GM23248 (cell line): ENCODE measurements at places on chromosomes 2 and 18. TPM values are rescaled to one million over a fixed set of nuclear protein-coding genes. Genes with fewer than 3 reads are reported as not detected.

GRCh38 chr2:72830273-72830672 is 4.4 kb upstream of the EXOC6B start:
- no peak overlapping the region for H3K4me3 ChIP-seq
- H3K27ac ChIP-seq = no peak overlapping the region
- no peaks in the 10 kb centered on the region for H3K36me3 ChIP-seq
- DNase-seq = no peak

DNA sequence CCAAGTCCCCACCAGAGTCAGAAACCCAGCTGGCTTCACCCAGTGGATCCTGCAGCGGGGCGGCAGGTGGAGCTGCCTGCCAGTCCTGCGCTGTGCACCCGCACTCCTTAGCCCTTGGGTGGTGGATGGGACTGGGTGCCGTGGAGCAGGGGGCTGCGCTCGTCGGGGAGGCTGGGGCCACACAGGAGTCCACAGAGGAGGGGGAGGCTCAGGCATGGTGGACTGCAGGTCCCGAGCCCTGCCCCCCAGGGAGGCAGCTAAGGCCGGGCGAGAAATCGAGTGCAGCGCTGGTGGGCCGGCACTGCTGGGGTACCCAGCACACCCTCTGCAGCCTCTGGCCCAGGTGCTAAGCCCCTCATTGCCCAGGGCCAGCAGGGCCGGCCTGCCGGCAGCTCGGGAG is 144.6 kb upstream of the MGAT5 start:
- H3K4me3 ChIP-seq = no peak overlapping the region
- H3K4me1 ChIP-seq = no peaks in the 10 kb centered on the region
- H3K27ac ChIP-seq = no peak overlapping the region
- no peaks in the 10 kb centered on the region for H3K36me3 ChIP-seq
- H3K27me3 ChIP-seq = peaks cover 8% of the 10 kb centered on the region; the same call in 1 of the 2 replicates

GRCh38 chr2:64250751-64251423 is 106.7 kb upstream of the PELI1 start:
- H3K27ac ChIP-seq = no peak overlapping the region
- H3K27me3 ChIP-seq = peaks cover 13% of the 10 kb centered on the region
- no peaks in the 10 kb centered on the region for H3K4me1 ChIP-seq
- H3K36me3 ChIP-seq = no peaks in the 10 kb centered on the region

NCKAP5 gene
- 0.65 and 1.5 TPM in 2 replicates for total RNA-seq

DNA sequence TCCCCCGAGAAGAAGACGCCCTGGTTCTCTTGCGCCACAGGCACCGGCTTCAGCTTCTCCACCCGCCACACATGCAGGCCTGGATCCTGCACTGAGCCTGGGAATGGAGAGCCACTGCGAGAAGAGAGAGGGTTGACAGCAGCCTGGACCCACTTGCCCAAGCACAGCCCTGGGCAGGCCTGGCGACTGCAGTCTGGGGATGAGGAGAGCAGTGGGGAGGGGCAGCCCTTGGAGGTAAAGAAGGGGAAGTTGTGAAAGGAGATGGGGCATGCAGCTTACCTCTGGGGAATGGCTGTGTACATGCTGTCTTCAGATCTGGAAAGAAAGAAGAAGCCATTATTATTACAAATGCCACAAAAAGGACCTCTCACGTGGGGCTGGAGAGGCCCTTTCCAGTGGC is 8.3 kb downstream of the CAPG start:
- H3K4me1 ChIP-seq = peaks cover 13% of the 10 kb centered on the region
- 0 out of 2 replicates have a peak, but pooled peaks cover 3% of the 10 kb centered on the region for H3K36me3 ChIP-seq
- no peak overlapping the region for H3K27ac ChIP-seq

DLX1 gene
- total RNA-seq = 3.3 and 3.8 TPM in 2 replicates

DNA sequence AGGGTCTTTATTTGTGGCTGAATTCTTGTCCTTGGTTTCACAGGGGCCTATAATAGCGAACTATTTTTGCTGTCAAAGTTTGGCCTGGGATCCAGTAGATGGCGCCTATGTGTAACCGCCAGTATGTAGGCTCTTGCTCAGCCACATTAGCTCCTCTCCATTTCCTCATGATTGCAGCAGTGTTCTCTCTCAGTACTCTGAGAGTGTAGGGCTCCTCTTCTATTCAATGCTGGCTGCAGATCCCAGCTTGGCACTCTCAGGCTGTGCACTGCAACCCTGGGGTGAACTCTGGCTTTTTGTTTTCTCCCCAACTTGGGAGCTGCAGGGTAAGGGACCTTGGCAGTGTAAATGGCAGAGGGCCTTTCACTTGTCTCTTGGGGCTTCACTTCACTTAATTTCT is 344.6 kb upstream of the CHAC2 start:
- no peaks in the 10 kb centered on the region for H3K36me3 ChIP-seq
- no peaks in the 10 kb centered on the region for H3K4me1 ChIP-seq
- peak; percentile 61 for DNase-seq
- H3K27me3 ChIP-seq = peaks cover 15% of the 10 kb centered on the region; the same call in 1 of the 2 replicates
- H3K4me3 ChIP-seq = no peak overlapping the region
- H3K27ac ChIP-seq = no peak overlapping the region

ECEL1 gene
- 0.54 TPM in 1 of 2 replicates, not detected in the other for total RNA-seq

GCG gene
- not detected in 2 replicates for total RNA-seq

DNA sequence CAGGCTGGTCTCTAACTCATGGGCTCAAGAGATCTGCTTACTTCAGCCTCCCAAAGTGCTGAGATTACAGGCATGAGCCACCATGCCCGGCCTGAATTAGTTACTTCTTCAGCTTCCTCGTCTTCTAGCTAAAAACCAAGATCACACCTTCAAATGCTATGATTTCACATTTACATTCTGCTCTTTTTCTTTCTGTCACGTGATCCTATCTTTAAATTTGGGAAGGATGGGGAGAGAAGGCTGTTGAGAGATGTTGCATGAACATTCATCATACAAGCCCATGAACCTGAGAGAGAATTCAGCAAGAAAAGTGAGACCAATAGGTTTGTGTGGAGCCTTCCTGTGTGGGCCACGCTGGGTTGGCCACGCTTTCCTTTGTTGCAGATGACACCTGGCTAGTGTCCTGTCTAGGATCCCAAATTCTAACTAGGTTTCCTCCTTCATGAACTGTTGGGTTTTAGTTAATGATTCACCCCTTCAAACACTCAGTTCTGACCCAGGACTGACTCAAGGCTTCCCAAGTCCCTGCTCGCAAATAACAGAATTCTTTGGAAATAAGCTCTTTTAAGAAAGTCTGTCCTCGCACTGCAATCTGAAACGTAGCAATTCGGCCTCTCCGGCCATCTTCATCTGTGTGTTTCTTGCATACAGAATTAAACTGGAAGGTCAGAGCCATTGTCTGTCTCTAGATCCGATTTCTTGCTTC is 57.3 kb upstream of the CREB1 start:
- H3K4me1 ChIP-seq = peaks cover 38% of the 10 kb centered on the region
- no peaks in the 10 kb centered on the region for H3K27me3 ChIP-seq
- H3K4me3 ChIP-seq = peak overlapping the region; percentile 40
- no peaks in the 10 kb centered on the region for H3K36me3 ChIP-seq
- H3K27ac ChIP-seq = peak overlapping the region; percentile 61
- DNase-seq = peak; percentile 69

DNA sequence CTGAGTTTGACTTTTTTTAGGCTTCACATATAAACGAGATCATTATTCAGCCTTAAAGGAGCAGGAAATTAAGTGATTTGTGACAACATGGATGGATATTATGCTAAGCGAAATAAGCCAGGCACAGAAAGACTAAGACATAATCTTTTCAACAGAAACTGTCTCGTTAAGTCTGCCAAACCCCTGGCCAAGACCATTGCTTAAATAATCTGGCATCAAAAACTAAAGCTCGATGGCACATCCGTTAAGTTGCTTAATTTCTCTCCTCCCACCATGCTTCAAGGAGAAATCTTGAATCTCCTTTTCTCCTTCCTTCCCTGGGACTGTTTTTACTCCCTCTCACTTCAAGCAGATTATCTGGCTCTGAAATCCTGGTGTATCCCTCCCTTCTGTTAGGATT is 140.3 kb downstream of the GALNT14 start:
- no peak overlapping the region for H3K4me3 ChIP-seq
- no peak overlapping the region for H3K27ac ChIP-seq
- H3K4me1 ChIP-seq = no peaks in the 10 kb centered on the region
- H3K36me3 ChIP-seq = no peaks in the 10 kb centered on the region

- peak; percentile 38 for DNase-seq
- H3K36me3 ChIP-seq = no peaks in the 10 kb centered on the region
- no peaks in the 10 kb centered on the region for H3K4me1 ChIP-seq
- no peaks in the 10 kb centered on the region for H3K27me3 ChIP-seq
- no peak overlapping the region for H3K27ac ChIP-seq
These were observed 582.4 kb upstream of the RAB6C start for GRCh38 chr2:129396980-129397599.

SERPINB11 gene
- total RNA-seq = not detected in 2 replicates

- no peak overlapping the region for H3K27ac ChIP-seq
- no peak overlapping the region for H3K4me3 ChIP-seq
- DNase-seq = peak; percentile 39
- H3K4me1 ChIP-seq = no peaks in the 10 kb centered on the region
- no peaks in the 10 kb centered on the region for H3K27me3 ChIP-seq
- H3K36me3 ChIP-seq = no peaks in the 10 kb centered on the region
These were observed 496.9 kb upstream of the VRK2 start for GRCh38 chr2:57549642-57550102.

- H3K27me3 ChIP-seq = no peaks in the 10 kb centered on the region
- H3K36me3 ChIP-seq = no peaks in the 10 kb centered on the region
- DNase-seq = peak; percentile 5
- H3K27ac ChIP-seq = no peak overlapping the region
These were observed 1142.1 kb downstream of the CNTNAP5 start for GRCh38 chr2:125167152-125167551.

GRCh38 chr2:9329497-9329896 is 93.8 kb downstream of the ITGB1BP1 start:
- no peaks in the 10 kb centered on the region for H3K27me3 ChIP-seq
- H3K27ac ChIP-seq = no peak overlapping the region
- DNase-seq = no peak
- peaks cover 66% of the 10 kb centered on the region for H3K36me3 ChIP-seq
- H3K4me1 ChIP-seq = peaks cover 13% of the 10 kb centered on the region

- peaks cover 6% of the 10 kb centered on the region; the same call in 1 of the 2 replicates for H3K4me1 ChIP-seq
- DNase-seq = no peak
- H3K27ac ChIP-seq = no peak overlapping the region
- no peaks in the 10 kb centered on the region for H3K27me3 ChIP-seq
- no peaks in the 10 kb centered on the region for H3K36me3 ChIP-seq
These were observed 56.4 kb downstream of the SCN2A start for GRCh38 chr2:165295643-165296042.

MREG gene
- 0.89 and 3.1 TPM in 2 replicates for total RNA-seq

- peak overlapping the region; percentile 37 for H3K27ac ChIP-seq
- DNase-seq = peak; percentile 84
- no peak overlapping the region for H3K4me3 ChIP-seq
- no peaks in the 10 kb centered on the region for H3K36me3 ChIP-seq
- H3K27me3 ChIP-seq = no peaks in the 10 kb centered on the region
- peaks cover 20% of the 10 kb centered on the region for H3K4me1 ChIP-seq
These were observed 29.5 kb downstream of the METTL8 start for GRCh38 chr2:171404261-171404660.

ACVR1 gene
- total RNA-seq = 21.2 and 31.3 TPM in 2 replicates

GRCh38 chr2:200077210-200077650 is 121.8 kb downstream of the MAIP1 start:
- peaks cover 5% of the 10 kb centered on the region; the same call in 1 of the 2 replicates for H3K27me3 ChIP-seq
- no peaks in the 10 kb centered on the region for H3K4me1 ChIP-seq
- H3K4me3 ChIP-seq = no peak overlapping the region
- no peaks in the 10 kb centered on the region for H3K36me3 ChIP-seq
- no peak overlapping the region for H3K27ac ChIP-seq

DLGAP1 gene
- 0.22 TPM in 1 of 2 replicates, not detected in the other for total RNA-seq

- no peaks in the 10 kb centered on the region for H3K36me3 ChIP-seq
- H3K27me3 ChIP-seq = no peaks in the 10 kb centered on the region; the same call in 1 of the 2 replicates
- no peak overlapping the region for H3K27ac ChIP-seq
- H3K4me1 ChIP-seq = no peaks in the 10 kb centered on the region
- H3K4me3 ChIP-seq = no peak overlapping the region
These were observed 33.9 kb upstream of the TBC1D8 start for GRCh38 chr2:101185085-101185484.

- H3K27me3 ChIP-seq = no peaks in the 10 kb centered on the region
- peaks cover 11% of the 10 kb centered on the region for H3K4me1 ChIP-seq
- no peak overlapping the region for H3K27ac ChIP-seq
- no peak overlapping the region for H3K4me3 ChIP-seq
- DNase-seq = no peak
These were observed 46.2 kb upstream of the CAB39 start for GRCh38 chr2:230666446-230666845.

DNA sequence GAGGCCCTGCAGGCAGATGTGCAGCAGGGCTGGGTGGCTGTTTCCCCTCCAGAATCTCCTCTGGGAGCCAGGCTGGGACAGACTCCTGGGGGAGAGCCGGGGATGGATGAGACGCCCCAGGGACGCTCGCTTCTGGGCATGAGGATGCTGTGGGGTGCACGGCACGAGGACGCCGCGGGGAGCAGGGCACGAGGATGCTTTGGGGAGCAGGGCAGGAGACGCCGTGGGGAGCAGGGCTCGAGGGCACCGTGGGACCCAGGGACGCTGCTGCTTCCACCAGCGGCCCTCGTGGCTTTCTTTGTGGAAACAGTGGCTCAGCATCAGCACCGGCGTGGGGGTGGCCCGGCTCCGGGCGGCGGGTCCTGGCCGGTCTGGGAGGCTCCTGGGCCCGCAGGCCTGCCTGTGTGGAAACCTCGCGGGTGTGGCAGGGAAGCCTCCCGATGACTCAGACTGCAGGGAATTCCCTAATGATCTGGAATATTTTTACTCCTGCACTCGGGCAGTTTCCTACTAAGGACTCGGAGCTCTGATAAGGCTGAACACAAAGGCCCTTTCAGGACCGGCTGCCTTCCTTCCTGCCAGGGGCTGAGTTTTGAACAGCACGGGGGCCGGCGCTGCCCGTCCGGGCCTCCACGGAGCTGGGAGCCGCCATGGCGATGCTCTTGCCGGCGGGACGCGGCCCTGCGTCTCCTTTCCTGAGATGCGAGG is 62.6 kb downstream of the NFATC1 start:
- H3K4me1 ChIP-seq = peaks cover 6% of the 10 kb centered on the region; the same call in 1 of the 2 replicates
- H3K36me3 ChIP-seq = no peaks in the 10 kb centered on the region
- no peaks in the 10 kb centered on the region for H3K27me3 ChIP-seq
- no peak overlapping the region for H3K27ac ChIP-seq

GRCh38 chr18:28005164-28005563 is 171.8 kb downstream of the CDH2 start:
- no peak for DNase-seq
- H3K4me3 ChIP-seq = no peak overlapping the region
- peaks cover 22% of the 10 kb centered on the region for H3K36me3 ChIP-seq
- H3K4me1 ChIP-seq = peaks cover 32% of the 10 kb centered on the region
- H3K27ac ChIP-seq = no peak overlapping the region

TM4SF20 gene
- total RNA-seq = 14.2 and 18.7 TPM in 2 replicates

PSTPIP2 gene
- total RNA-seq = 2.8 and 3.8 TPM in 2 replicates

RAMP1 gene
- total RNA-seq = 4.1 and 4.8 TPM in 2 replicates

DNA sequence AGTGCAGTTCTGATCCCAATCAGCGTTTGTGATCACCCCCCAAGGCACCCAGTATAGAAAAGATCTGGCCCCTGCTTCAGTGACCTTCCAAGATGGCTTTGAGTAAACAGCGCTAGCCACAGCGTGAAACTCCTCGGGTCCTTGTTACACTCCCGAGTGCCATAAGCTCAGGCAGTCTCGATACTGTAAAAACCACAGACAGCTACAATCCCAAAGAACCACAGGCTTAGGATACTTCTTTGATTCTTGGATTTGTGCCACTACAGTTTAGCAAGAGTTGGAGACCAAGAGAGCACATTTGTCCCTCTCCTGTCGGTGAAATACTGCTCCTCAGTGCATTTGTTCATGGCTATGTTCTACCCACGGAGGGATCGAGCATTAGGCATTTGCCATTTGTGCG is 352.5 kb upstream of the ZNF521 start:
- H3K4me3 ChIP-seq = no peak overlapping the region
- no peaks in the 10 kb centered on the region for H3K4me1 ChIP-seq
- peaks cover 20% of the 10 kb centered on the region; the same call in 1 of the 2 replicates for H3K27me3 ChIP-seq
- no peak for DNase-seq
- H3K36me3 ChIP-seq = no peaks in the 10 kb centered on the region
- H3K27ac ChIP-seq = no peak overlapping the region

AAK1 gene
- 41.2 and 68.3 TPM in 2 replicates for total RNA-seq

DUSP2 gene
- 2.4 and 8.8 TPM in 2 replicates for total RNA-seq
